Mesendoderm (in vitro differentiated cells): ENCODE measurements at places on chromosomes 12 and 14.

GRCh38 chr14:75144944-75145343 lies 18.1 kb upstream of the NEK9 start:
- DNase-seq = no peak

GRCh38 chr12:73274976-73275375 lies 1002.8 kb downstream of the TRHDE start:
- peak; percentile 40 for DNase-seq

GRCh38 chr12:4379405-4379804 lies at the start of gene FGF23:
TSS of gene FGF23 (minus strand) at chr12:4379712. CDS start at chr12:4379582, 130 bp downstream.
- DNase-seq = peak; percentile 84

GRCh38 chr12:94262228-94263010 lies 114.0 kb downstream of the PLXNC1 start:
- no peak for DNase-seq

DNA sequence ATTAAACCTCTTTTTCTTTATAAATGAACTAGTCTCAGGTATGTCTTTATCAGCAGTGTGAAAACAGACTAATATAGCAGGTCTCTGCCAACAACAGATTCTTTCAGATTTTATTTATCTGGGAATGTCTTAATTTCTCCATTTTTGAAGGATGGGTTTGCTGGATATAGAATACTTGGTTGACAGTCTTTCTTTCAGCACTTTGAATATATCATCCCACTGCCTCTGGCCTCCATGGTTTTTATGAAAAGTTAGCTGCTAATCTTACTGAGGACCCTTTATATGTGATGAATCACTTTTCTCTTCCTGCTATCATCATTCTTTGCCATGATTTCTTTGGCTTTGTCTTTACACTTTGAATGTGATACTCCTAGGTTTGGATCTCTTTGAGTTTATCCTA lies 148.0 kb downstream of the ANO6 start:
- no peak for DNase-seq
